ENCODE measurements at places on chromosomes 2 and 18.

DNA sequence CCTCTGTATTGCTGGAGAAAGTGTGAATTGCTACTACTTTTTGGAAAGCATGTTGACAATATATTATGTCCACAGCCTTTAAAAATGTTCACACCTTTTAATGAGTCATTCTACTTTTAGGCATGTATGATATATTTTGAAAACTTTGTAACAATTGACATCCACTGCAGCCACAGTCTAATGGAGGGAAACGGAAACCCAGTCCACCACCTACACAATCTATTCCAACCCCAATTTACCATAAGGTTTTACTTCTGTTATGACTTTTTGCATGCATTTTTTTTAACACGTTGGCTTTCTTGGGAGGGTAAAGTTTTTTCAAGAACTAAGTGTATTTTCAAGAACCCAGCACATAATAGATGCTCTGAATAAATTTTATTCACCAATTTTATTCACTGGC is 38.5 kb upstream of the ATP8B1 start:
- DNase-seq = no peak

DNA sequence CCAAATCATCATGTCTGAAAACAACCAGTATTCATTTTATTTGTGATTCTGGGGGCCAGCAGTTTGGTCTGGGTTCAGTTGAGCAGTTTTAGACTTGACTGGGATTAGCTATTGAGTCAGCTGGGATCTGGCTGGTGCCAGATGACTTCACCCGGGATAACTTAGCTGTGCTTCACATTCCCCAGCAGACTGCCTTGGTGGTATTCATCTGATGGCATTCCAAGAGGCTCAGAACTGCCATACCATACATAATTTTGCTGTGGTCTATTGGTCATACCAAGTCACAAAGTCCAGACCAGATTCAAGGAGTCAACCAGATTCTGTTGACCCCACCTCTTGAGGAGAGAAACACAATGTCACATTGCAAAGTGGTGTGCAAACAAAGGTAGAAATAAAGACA is 7.8 kb upstream of the FSHR start:
- no peak for DNase-seq

DNA sequence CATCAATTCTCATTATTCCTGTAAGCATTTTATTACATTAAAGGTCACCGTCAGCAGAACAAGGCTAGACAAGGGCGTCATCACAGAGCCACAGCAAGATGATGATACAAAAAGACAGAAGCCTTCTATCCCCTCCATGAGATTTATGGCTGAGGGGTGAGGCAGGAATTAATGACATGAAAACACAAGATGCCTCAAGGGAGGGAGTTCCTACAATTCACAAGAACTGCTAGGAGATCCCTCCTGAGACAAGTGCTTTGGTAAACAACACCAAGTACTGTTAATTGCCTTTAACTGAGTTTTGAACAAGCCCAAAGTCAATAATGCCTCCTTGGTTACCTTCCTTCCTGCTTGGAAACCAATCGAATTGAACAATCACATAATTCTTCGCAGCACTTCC is 14.1 kb downstream of the ADD2 start:
- no peak for DNase-seq

DNA sequence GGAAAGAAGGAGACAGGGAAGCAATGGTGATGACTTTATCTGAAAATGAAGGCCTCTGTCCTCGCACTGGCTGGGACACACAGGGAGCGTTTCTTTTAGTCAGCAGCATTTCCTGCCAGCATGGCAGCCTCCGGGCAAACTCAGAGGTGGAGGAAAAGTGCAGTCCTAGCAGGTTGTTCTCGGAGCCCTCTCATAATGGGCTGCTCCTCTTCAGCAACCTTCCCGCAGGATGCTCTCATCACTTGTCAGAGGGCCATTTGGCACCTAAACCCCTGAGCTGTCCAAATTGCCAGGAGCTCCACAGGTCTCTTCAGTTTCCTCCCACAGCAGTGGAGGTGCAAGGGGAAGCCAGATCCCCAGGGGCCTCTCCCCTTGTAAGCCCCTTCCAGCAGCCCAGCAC is 6.2 kb downstream of the STK39 start:
- DNase-seq = no peak

GRCh38 chr2:118763797-118764196 is 83.7 kb downstream of the EN1 start:
- no peak for DNase-seq

- DNase-seq = no peak
Measured at GRCh38 chr2:126933711-126934091, 35.0 kb downstream of the TEX51 start.

- DNase-seq = no peak
Measured at GRCh38 chr2:206225435-206226232, 48.8 kb upstream of the ZDBF2 start.

DNA sequence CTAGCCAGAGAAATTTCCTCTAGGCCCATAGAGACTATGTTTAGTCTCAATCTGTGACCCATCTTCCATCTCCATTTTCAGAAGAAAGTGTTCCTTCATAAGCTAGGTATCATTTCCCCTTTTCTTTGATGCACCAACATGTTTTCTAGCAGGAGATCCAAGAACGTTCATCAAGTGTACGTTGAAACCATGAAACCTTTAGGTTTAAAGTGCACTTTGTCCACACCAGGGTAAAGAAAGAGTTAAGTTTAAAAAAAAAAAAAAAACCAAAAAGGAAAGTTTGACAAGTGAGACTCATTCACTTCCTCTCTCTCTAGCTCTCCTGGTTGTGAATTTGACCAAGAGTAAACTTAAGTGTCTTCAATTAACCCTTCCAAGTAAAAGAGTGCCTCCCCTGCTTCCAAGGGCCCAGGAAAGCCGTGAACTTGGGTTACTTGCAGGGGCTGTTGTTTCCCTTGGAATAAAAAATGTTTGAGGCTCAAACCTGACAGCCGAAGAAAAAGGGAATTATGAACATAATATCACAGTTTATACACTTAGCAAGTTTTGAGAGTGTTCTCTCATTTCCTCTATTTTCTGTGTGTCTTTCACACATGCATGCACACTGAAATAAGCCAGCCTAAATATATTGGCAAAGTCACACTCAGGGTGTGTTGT is 56.7 kb downstream of the LBH start:
- no peak for DNase-seq

- DNase-seq = no peak
Measured at GRCh38 chr18:76467371-76468190, 27.5 kb downstream of the ZNF516 start.

DNA sequence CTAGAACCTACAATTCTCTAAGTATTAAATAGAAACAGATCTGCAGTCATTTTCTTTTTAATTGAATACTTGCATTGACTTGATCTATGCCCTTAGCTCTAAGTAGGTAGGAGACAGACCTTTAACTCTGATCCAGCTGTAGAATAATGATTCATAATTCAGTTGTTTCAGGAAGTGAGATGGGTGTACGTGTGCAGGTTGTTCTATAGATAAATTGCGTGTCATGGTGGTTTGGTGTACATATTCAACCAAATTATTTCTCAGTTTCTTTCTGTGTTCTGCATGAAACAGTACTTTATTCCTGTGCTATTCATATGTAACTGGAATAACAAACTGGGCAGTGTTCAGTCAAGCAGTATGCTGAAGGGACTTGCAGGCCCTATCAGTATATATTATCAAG is 34.3 kb upstream of the CD226 start:
- no peak for DNase-seq

DNA sequence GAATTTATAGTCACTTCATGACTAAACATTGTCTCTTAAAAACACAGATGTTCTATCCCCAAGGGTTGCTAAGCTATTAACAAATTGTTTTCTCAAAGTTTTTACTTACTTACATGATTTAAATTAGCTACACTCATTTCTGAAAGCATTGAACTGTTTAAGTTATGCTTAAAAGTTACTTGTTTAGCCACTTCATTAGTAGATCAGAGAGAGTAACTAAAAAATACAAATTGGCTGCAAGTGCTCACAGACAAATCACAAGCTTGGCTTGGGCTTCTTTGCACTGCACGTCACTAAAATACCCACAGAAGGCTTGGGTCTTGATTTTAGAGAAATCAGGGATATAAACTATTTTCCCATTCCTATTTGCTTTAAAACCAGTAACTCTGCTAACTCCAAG is 114.1 kb upstream of the SMAD7 start:
- DNase-seq = no peak

GRCh38 chr2:170213651-170214050 is 35.7 kb downstream of the MYO3B start:
- no peak for DNase-seq

- no peak for DNase-seq
Measured at GRCh38 chr2:38933653-38934052, 44.0 kb downstream of the ARHGEF33 start.

DNA sequence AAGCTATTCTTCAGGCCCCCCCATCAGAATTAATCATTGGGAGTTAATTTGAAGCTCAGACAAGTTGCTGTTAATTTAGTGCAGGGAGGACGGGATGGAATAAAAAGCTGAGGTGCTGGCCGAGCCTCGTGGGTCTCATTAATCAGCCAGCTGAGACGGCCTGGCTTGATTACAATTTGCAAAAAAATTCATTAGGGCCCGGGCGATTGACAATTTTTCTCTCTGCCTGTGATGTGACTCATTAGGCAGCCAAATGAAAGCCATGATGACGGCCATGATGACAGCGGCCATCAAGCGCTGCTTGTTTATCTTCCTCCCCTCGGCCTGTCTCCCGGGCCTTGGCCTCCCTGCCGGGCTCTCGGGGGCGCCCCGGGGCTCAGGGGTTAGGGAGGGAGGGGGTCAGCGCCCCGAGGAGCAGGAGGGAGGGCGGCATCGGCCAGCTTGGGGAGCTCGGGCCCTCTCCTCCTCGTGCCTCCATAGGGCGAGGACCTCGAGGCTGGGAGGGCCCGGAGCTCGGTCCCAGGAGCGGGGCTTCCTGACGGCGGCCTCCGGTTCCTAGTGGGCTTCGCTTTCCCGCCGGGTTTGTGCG is 5.2 kb downstream of the GBX2 start:
- no peak for DNase-seq

DNA sequence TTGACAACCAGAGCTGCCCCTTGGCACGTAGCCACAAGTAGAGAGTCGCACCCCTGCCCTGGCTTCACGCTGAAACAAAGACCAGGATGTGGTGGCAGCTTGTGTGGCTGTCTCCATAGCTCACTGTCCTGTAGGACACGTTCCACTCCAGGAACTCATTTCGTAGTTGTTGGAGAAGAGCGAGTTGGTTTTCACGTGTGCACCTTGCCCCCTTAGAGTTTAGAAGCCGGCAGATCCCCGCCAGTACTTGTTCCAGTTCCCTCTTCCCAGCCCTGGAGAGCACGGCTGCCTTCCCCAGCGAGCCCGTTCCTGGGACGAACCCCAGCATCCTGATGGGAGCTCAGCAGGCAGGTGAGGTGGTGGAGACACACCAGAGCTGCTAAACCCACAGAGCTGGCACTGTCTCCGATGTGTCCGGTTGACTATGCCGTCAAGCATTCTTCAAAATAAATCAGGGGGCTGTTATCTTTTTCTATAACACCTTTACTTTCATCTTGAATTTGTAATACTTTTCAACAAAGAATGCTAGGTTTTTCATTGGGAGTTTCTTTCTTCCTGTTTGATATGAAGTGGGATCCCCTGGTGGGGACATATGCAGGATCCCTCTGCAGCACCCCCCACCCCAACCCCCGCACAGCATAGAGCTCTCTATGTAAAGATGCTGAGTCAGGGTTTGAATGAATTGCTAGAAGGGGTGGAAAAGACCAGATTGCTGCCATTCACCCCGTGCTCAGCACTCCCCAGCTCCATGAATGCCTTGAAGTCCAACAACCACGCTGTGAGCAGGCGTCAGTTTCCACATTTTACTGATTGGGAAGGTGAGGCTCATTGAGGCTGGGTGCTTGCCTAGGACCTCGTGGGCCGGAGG is 44.5 kb downstream of the GREB1 start:
- DNase-seq = no peak

- no peak for DNase-seq
Measured at GRCh38 chr18:22221350-22221749, 52.0 kb downstream of the GATA6 start.

DNA sequence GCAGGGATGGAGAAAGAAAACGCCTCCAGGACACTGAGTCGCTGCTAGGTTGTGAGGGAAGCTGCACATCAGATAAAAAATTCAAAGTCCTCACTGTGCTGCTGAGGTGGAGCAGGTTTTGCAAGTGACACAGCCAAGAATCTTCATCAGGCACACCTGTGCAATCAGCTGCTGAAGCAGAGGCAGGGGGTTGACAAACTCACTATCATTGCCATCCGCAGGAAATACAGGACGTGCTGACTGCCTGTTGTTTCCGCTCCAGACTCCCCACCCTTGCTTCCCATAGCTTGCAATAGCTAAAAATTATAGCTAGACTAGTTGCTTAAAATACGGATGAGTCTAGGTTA is 147.8 kb upstream of the FHL2 start:
- no peak for DNase-seq

DNA sequence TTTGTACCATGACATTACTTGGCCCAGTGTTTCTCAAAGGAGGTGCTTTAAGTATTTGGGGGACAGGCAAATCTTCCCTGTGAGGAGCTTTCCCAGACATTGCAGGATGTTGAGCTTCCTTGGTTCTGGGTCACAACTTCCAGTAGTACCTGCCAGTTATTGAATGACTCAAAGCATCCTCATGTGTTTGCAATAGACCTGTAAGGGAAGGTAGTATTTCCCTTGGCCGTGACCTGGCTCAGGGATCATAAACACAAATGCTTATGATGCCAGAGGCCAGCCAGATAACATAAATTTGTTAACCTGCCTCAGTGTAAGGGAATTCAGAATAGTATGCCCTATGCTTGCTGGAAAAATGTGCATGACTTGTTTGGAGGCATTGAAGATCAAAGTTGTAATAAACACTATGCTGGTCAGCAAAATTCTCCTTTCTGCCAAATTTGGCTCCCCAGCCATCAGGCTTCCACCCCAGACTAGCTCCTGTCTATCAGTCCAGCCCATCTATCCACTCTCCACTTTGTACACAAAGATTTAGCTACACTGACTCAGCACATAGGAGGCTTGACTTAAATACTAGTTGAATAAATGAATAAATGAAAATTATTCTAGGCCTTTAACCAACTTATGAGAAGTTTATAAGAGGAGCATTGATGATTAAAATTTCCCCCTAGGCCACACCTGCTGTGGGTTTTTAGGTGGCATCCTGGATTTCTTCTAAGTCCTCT is 102.0 kb upstream of the EFEMP1 start:
- DNase-seq = no peak

GRCh38 chr2:61419570-61419969 is 51.3 kb downstream of the USP34 start:
- DNase-seq = no peak

All from NCI-H2081 (cell line).